Stimulated activated CD4-positive, alpha-beta T cell treated with anti-CD3 and anti-CD28 coated beads, Interleukin-1b, Interleukin-23, amount 100 ng/mL, for 1 hour (primary cell): ENCODE measurements at places on chromosomes 4 and X.

- no peak for DNase-seq
Measured at GRCh38 chrX:19697416-19697815, 182.1 kb upstream of the MAP3K15 start.

- no peak for DNase-seq
Measured at GRCh38 chrX:46912603-46913491, 626 bp downstream of the JADE3 start.

GRCh38 chr4:61628282-61628681 lies 428.2 kb downstream of the ADGRL3 start:
- no peak for DNase-seq

DNA sequence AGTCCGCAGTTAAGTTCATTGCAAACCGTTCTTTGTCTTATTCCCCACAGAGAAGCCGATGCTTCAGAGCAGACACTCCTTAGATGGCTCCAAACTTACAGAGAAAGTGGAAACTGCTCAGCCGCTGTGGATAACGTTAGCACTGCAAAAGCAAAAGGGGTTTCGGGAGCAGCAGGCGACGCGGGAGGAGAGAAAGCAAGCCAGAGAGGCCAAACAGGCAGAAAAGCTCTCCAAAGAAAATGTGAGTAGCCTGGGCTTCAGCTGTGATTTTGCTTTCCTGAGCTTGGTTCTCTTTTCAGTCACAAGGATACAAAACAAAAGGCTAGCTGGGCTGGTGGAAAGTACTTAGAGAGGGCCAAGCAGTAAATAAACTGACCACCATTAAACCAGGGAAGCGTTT lies 64.0 kb downstream of the AASDH start:
- DNase-seq = no peak

- no peak for DNase-seq
Measured at GRCh38 chrX:85922821-85923220, 124.5 kb downstream of the CHM start.

DNA sequence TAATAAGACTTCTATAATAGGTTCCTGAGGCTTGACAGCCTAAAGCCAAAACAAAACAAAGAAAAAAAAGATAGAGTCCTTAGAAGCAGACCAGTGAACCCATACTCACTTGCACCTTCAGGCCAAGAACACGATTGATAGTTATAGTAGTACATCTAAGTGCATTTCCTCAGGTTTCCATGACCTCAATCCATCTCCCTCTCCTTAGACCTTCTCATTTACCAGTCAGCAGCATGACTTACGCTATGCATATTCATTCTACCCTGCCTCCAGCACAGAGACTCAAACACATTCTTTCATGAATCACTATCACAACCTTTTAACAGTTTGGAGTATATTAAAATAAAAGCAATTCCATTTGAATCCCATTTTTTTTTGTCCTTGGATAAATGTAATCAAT lies 855.6 kb downstream of the CCSER1 start:
- no peak for DNase-seq

DNA sequence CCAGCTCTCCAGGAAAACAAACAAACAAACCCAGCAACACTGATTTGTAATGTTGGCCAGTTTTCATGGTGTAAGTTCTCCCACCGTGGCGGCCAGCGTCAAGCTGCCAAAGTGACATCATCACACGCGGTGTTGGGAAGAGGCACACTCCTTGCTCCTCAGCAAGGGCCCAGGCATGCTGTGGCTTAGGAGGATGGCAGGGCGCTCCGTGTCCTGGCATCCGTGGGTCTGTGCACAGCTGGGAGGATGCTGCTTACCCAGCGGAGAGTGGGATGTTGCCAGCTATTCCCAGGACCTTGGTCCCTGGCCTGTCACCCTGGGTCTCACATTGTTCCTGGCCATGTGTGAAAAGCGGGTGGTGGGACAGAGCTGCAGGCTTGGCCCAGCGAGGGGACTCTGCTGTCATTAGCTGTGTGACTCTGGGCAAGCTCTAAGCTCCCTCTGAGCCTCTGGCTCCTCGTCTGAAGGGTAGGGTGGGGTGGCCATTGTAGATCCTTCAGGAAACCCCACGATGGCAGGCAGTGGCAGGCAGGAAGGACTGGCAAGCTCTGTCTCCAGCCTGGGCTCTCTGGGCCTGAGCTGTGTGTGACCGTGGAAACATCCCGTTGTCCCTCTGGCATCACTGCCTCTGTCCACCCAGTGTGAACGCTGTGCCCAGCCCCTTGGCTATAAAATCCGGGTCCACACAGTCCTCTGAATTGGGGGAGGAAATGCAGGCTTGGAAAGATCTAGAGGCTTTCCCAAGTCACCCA lies 10.8 kb downstream of the PSAPL1 start:
- no peak for DNase-seq

DNA sequence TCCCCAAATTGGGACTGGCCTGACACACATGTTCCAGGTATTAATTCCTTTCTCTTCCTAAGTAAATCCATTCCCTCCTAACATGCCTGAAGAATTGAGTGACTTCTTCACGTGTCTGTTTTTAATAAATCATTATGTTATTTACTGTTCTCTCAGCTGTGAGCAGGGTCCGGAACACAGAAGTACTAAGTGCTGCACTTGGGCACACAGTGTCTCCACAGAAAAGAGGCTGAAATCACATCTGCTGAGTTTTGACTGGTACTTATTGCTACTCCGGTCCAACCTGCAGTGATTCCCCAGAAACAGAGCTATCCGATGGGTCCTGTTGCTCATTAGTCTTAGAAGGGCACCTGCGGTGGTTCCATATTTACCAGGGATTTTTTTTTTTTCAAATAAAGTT lies 202.6 kb downstream of the RBM46 start:
- DNase-seq = no peak

- no peak for DNase-seq
Measured at GRCh38 chr4:141731481-141731880, 95.1 kb downstream of the IL15 start.
